ENCODE measurements at places on chromosomes 7 and 10.

DNA sequence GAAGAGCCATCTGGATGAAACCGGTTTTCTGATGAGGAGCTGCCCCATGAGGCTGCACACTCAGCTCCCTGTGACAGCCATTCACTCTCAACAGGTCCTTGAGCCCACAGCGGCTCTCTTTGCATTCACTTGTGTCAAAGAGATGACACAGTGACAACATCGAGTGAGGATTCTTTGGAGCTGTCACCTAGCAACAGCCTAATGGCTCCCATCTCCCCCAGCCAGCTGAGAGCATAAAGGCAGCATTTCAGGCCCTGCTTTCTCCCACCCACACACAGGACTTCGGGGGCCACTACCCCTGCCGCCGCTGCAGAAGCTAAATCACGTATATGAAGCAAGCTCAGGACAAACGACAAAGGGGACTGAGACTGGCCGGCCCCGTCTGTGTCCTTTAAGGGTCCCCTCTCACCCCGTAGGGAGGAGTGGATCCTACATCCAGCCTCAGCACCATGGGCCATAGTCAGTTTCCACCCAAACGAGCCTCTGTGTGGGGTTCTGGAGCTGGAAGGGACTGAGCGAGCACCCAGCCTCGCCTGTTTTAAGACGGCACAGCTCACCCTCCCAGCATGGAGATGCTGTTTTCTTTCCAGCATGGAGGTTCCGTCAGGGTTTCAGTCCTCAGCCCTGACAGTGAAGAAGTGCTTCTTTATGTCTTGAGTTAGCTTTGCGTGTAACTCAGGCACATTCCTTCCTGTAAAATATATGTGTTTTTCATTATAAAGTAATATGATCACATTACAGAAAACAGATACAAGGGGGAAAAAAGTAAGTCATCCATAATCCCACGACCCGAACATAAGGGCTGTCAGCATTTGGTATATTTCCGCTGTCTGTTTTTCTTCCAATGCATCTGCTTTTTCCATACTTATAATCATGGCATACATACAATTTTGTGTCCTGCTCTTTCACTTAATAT lies 4.9 kb downstream of the CPA4 start:
- no peak for DNase-seq

DNA sequence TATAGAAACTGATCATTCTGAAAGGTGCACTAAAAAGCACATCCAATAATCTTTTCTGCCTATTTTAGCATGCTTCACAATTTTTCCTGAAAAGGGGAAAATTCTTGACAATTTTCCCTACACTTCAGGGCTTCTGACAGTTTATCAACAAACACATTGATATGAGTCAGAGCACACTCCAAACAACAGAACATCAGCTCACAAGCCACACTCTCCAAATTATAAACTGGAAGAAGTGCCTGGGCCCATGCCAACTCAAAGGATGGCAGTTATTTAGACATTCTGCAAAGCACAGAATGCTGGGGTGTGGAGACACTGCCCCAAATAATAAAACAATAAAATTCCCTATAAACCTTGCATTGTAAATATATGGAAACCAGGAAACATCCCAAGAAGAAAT lies 90.8 kb downstream of the ELAPOR2 start:
- DNase-seq: no peak

GRCh38 chr10:10493833-10494232 lies 523.8 kb upstream of the CELF2 start:
- no peak for DNase-seq

DNA sequence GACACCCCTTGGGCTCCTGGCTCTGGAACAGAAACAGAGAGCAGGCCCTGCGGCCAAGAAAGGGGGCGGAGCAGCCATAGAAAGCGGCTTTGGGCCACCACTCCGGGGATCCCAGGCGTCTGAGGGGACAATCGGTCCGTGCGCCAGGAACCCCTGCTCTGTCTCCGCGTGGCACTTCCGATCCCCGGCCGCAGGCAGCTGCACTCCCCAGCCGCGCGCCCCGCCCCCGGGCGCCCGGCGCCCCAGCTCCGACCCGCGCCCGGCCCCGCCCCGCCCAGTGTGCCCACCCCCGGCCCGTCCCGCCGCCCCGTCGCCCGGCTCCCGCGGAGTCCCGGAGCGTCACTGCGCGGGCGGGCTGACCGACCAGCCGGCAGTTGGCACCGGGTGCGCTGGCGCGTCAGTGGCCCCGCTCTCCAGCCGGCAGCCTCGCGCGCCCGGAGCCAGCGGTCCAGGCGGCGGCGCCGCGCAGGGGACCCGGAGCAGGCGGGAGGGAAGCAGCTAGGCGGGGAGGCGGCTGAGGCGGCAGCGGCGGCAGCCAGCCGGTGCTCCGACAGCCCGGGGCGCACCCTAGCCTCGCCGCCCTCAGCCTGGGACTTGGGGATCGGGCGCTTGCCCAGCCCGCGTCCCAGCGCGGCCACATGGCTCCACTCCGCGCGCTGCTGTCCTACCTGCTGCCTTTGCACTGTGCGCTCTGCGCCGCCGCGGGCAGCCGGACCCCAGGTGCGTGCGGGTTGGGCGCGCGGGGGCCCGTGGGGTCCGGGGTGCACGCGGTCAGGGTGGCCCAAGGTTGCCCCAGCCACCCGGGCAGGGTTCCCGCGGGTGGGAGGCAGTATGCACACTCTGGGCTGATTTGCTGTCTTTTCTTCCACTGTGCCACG lies at the start of gene ADAMTS14:
Gene ADAMTS14, plus strand, starts transcription at position 342 of the 878 bp plus-strand sequence. Its CDS starts 297 bp downstream, at position 639.
- DNase-seq: peak; percentile 22

DNA sequence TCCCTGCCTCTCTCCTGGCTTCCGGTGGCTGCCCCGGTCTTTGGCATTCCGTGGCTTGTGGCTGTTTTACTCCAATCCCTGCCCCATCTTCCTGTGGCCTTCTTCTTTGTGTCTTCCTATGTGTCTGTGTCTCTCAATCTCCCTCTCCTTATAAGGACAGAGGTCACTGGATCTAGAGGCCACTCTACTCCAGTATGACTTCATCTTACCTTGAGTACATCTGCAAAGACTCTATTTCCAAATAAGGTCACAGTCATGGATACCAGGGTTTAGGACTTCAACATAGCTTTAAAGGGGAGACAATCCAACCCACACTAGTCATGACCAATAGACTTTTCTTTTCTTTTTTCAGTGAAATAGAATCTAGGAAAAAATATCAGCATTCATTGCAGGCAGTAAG lies 153.3 kb upstream of the INSYN2A start:
- DNase-seq: no peak

DNA sequence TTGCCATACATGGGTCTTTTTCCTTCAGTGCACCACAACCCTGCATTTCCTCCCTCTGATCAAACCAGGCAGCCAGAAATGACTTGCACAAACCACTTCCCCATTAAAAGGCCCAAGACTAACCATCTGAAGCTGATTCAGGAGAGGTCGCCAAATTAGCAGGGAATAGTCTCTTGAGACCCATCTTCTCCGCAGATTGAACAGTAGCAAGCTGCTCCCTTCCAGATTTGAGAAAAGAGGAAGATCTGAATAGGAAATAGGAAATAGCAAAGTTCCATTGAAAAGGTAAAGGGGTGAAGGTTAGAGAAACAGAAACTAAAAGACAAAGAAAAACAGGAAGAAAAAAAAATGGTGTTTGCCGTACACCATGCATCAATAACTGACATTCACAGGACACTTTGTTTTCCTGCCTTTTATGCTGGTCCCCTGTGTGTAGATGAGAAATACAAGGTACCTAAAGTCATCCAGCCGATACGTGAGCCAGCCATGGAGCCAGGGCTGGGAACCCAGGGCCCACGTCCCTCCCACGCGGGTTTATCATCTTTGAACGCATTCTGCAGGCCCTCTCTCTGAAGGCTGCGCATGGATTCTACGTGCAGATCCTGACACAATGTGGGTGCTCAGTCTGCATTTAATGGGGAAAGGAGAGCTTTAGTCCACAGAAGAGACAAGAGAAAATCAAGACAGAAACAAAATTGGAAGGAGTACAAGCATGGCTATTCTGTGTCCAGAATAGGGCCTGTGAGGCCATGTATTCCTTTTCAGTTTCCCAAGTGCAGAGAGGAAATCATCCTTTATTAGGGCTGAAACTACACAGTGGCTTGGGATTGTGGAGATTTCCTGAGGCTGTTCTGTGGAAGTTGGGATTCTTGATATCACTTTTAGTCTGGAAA lies 268.4 kb upstream of the NPVF start:
- DNase-seq: no peak

- no peak for DNase-seq
These were observed 231.5 kb upstream of the ZNF32 start for GRCh38 chr10:43880160-43880559.

- DNase-seq: no peak
These were observed 189.4 kb upstream of the AHR start for GRCh38 chr7:17109020-17109419.

DNA sequence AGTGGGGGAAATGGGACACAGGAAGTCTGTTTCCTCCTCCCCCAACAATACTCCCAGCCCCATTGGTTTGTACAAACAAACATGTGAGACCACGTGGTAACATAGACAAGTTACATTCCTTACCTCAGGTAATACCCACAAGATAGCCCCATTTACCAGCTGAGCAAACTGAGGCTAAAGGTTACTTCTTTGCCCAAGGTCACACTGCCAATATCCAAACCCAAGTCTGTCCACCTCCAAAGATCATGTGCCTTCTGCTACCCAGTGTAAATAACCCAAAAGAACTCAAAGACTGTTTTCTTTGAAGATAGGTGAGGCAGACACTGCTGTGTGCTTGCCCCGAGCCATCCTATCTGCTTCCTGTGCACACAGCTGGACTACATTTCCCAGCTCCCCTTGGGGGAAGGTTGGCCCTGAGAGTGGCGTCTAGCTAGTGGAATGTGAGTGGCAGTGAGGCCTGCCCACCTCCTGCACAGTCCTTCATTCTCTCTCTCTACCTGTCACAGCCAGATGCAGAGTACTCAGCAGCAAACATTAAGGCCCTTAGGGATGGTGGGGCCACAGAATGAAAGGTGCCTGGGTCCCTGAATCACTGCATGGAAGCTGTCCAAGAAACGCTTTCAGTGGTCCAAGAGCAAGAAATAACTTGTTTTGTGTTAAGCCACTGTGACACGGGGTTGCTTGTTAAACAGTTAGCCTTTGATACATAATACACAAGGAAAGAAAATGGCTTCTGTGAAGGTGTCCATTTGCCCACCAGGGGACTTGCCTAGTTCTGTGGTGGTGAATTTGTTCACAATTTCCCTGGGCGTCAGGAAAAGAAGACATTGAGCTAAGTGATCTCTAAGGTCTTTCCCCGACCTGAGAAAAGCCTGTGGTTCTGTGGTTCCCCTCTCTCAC lies 257.7 kb upstream of the NFE2L3 start:
- DNase-seq: peak; percentile 25

- no peak for DNase-seq
These were observed 29.8 kb upstream of the HABP2 start for GRCh38 chr10:113523071-113523470.

- no peak for DNase-seq
These were observed 6.6 kb upstream of the ZYX start for GRCh38 chr7:143374561-143374960.
